ENCODE measurements at places on chromosomes 6 and 20.

GRCh38 chr6:47303861-47304260, 5.8 kb downstream of the TNFRSF21 start:
- DNase-seq, result no peak

DNA sequence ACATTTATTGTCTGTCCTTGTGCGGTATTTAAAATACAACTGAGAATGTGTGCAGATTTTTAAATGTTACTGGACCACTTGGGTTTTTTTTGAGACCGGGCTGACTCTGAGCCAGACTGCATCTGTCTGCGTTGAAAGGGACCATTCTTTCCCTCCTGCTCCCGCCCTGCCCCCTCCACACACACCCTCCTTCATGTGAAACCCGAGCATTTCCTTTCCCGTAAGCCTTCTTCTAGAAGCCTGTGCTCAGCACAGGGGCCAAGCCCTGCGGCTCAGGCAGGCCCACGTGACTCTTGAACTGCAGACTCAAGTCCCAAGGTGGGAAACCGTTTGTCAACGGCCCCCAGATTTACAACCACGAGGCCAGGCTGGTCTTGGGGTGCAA, 82.7 kb upstream of the FOXC1 start:
- peak; percentile 83 for DNase-seq

GRCh38 chr6:158606935-158607334, 37.6 kb downstream of the DYNLT1 start:
- no peak for DNase-seq

DNA sequence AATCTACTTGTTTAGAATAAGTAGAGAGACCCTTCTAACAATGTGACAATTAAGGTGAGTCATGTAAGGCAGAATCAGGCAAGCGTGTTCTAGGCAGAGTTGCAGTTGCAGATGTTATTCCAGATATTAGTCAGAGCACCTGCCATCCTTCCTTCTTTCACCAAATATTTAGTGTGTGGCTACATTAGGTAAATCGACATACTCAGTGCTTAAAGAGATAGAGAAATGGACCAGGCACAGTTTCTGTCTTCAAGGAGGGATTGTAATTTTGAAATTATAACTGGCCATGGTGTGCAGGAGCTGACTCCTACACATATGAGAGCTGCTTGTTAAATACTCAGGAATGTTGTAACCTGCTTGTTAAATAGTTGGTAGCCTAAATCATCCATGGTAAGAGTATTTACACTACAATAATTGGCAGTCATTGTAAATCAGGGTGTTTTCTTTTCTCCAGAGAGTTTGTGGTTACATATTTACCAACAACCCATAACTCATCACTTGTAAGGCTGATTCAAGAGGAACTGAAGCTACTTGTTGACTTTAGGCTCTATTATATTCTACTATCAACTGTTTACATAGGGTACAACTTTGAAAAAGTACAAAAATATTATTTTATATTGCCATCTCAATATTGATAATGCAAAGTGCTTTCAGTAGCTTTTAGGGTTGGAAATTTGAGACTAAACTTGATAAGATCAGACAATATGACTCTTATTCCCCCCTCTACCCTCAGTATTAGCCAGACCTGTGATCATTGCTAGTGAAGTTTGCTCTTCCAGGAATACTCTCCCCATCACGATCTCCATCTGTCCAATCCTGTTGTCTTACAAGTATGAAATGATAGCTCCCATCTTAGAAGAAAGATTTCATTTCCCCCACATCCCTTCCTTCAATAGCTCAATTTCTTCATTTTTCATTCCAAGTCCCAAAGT, 607.1 kb downstream of the COL12A1 start:
- no peak for DNase-seq

DNA sequence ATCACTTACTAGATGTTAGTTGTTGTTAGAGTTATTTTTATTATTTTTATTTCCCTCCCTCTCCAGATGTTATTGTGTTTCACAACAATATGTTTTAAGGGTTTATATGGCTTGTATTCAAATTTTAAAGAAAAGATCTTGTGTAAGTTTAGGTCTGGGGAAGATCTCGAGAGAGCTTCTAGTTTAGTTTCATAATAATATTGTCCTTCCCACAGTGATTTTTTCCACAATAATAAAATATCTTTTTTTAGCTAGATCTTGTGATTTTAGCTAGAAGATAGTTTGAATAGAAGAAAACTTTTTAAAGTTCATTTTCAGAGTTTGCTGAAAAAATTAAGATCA, 55.0 kb downstream of the ADGRG6 start:
- DNase-seq, result no peak

DNA sequence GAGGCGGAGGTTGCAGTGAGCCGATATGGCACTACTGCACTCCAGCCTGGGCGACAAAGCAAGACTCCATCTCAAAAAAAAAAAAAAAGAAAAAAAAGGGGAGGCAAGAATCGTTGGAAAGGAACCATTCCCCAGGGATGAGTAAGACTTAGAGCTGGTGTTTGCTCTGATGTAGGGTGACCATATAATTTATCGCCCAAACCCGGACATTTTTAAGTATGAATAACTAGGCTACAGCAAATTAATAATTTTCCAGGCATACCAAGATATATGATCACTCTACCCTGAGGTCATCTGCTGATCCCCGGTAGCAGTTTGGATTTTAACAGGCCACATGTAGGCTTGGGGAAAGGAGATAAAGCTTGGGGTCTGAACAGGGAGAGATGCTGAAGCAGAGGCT, 260.9 kb downstream of the BTBD9 start:
- peak; percentile 25 for DNase-seq

- peak; percentile 65 for DNase-seq
Measured at GRCh38 chr6:130602151-130602770, 224.9 kb upstream of the SMLR1 start.

DNA sequence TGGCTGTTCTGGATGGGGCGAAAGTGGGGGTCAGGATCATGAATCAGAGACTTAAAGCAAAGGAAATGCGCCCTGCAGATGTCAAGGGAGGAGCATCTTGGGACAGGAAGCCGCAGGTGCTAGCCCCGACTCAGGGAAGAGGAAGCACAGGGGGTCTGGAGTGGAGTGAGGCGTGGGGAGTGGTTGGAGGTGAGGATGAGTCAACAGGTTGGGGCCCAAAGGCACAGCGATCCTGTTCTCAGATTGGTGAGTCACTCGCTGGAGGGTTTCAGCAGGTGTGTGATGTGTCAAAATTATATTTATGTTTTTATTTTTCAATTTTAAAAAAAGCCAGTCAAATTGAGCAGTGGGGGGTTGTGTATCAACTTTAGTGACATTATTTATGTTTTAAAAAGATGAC, 19.0 kb downstream of the PACSIN1 start:
- peak; percentile 84 for DNase-seq

- peak; percentile 84 for DNase-seq
Measured at GRCh38 chr6:158536891-158537798, 22.7 kb upstream of the TMEM181 start.

DNA sequence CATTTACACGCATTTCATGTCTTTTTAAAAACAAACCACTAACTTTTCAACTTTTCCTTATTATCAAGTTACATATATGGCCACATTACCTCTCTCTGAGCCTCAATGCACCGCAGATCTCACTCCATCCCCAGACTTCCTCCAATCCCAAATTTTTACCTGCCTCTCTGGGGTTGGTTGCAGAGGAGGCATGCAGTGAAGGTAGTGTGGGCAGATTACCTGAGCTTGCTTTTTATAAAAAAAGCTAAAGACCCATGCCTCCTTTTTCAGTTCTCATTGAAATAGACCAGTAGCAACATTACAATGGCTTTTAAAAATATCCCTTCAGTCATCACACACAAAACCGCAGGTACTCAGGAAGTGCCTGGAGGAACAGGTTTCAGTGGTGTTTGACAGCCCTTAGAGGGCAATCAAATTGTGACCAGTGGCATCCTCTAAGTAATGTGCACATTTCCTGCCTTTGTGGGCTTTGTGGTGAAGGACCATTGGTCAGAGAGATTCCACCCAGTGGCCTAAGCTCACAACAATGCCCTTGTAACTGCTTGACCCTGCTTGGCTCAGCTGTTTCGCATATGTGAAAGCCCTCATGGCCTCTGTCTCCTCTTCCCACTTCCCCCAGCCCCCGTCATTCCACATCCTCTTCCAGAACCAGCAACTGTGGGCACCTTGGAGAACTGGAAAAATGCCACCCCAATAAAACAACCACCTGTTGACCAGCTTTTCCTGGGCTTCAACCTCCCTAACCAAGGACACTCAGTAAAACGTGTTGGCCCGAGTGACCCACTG, 30.2 kb upstream of the IL17A start:
- no peak for DNase-seq

GRCh38 chr6:154891901-154892300, 103.2 kb upstream of the TIAM2 start:
- DNase-seq, result no peak

- DNase-seq, result no peak
Measured at GRCh38 chr6:153084393-153084792, 46.7 kb downstream of the RGS17 start.

DNA sequence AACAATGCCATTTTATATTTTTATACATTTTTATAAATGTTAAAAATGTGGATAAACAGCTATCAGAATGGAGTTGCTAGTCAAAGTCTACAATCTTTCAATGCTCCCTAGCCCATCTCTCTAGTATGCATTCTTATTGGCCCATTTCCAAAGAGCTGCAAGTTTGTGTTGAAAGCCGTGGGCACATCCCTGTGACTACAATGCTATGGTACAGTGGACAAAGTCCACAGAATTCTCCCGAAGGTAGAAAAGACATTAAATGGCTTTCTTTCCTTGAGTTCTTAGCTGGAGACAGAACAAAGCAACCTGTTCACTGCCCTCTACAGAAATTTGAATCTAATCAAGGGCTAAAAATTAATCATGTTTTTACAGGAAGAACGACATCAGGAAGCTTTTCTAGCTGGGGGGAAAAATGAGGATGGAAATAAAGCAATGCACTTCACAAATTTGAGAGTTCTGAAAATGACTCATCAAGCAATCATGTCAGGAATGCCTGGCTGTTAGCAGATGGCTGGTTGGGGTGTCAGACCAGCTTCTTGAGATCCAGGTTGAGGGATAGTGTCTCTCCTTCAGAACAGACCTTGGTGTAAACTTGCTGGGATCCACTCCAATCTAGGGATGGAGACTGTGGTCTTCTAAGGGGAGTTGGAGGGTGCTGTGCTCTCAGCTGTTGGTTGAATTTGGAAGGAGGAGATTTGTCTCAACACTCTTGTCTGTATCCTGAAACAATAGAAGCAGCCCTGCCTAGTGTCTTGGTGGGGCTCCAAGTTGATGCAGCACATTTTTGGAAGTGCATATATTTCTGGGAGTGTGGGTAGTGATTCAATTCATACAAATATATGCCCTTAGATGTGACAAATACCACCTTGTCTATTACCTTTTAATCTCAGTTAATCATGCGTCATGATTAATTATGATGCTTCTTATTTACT, 143.4 kb upstream of the PHACTR1 start:
- DNase-seq, result no peak

DNA sequence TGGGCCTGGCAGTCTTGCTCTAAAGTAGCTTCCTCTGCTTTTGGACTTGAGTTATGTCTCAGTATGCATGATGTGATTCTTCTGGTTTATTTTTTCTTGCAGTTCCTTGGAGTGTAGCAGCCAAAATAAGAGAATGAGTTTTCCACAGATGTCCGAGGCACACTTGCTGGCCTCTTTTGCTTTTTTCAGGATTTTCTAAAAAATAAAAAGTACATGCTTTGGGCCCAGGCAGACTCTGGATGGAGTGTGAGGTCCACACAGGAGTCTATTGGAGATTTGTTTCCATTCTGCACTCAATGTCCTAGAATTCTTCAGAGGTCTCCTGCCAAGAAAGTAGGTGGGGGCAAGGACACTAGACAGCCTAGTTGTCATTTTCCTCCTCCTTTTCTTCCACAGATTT, 477.6 kb downstream of the EPM2A start:
- no peak for DNase-seq

- no peak for DNase-seq
Measured at GRCh38 chr6:109999740-110000139, 21.6 kb downstream of the GPR6 start.

GRCh38 chr6:158016571-158017383, 35.1 kb downstream of the SYNJ2 start:
- DNase-seq, result no peak

DNA sequence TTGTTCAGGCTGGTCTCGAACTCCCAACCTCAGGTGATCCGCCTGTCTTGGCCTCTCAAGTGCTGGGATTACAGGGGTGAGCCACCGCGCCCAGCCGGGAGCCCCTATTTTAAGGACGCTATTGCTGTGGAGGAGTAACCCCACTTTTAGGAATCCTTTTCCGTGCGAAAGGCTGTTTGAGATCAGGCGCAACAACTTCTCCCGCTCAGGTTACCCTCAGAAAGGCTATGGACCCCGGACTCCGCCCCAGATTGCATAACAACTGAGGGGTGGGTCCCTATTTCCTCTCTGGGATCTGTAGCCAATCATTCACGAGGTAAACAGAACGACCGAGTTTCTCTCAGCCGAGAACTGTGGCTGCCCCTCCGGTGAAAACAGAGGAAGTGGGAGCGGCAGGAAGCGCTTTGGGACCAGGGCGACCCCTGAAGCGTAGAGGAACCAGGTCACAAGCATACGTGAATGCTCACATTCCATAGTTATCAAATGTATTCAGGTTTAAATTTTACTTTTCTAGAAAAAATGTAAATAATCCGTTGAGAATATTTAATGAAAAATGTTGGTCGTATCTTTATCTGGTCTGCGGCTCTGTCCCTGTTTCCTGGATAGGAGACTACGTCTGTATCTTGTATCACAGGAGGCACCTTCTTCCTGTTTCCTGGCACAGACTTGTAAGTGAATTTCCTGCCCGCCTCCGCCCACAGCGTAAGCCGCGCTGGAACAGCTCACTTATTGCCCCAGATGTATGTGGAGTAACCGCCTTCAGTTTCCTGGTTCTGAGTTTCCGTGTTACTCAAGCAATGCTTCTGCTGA, 26.8 kb downstream of the HLA-E start:
- DNase-seq, result peak; percentile 97

GRCh38 chr6:36924131-36924530, 30.4 kb upstream of the PI16 start:
- peak; percentile 71 for DNase-seq

- no peak for DNase-seq
Measured at GRCh38 chr6:22350109-22350508, 53.3 kb upstream of the PRL start.

DNA sequence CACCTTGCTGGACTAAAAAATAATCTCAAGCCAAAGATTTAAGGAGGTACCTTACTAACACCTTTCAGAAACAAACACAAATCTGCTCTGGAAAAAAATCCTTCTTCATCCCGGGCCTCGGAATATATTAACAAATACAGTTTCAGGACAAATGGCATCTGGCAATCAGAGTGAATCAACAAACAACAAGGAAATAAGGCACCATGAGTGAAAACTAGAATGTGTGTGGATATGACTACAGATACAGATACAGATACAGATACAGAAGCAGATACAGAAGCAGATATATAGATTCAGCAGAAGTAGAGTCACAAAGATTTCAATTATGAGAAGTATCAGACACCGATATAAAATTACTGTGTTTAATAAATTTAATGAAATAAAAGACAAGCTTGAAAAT, 178.4 kb downstream of the QKI start:
- no peak for DNase-seq

GRCh38 chr6:101683884-101684283, 290.4 kb downstream of the GRIK2 start:
- no peak for DNase-seq

Measured in activated CD4-positive, alpha-beta T cell treated with anti-CD3 and anti-CD28 coated beads, Interleukin-2, amount 10 ng/mL, durations not matched to agents 24 days and 14 days (primary cell).